ENCODE measurements at places on chromosomes 4 and X.

GRCh38 chr4:174714393-174715211 is 114.4 kb downstream of the GLRA3 start:
- DNase-seq = no peak

GRCh38 chr4:3121110-3121509 is 46.6 kb downstream of the HTT start:
- no peak for DNase-seq

DNA sequence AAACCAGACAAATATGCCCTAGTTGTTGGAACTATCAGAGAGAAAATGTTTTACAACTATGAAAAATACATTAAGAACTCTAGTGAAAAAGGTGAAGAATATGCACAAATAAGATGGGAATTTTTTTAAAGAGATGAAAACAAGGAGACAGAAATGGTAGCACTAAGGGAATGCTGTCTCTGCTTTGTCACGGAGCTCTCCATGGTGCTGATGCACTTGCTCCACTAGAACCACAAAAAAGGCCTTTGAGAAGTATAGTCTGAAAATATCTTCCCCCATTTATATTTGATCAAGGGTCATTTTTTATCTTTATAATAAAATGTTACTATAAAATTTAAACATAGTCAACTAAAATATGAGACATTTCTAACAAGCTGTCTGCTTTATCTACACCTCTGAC is 1655.5 kb upstream of the AGA start:
- no peak for DNase-seq

- DNase-seq = no peak
Measured at GRCh38 chrX:145552643-145553042, 265.0 kb upstream of the SLITRK2 start.

GRCh38 chr4:37359261-37359660 is 114.7 kb downstream of the NWD2 start:
- DNase-seq = no peak

Data from activated gamma-delta T cell treated with Interleukin-2 at 50 U/mL for 16 hours (primary cell).